ENCODE measurements at places on chromosomes 3 and 15.

DNA sequence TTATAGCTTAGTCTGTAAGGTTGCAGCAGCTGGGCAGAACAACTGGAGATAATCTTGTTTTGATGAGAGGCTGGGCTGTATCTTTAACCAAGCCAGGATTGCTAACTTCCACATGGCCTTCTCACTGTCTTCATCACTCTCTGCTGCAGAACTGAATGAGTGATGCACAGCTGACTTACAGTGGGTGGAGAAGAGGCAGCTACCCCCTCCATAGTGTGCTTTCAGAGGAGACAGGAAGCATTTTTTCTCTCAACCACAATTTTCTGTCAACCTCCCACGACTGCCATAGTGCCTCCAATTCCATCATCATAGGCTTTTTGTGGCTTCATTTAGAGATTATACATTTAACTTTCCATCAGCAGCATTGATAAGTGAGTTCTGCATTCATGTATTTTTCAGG lies 168.2 kb downstream of the CLSTN2 start:
- DNase-seq = no peak

DNA sequence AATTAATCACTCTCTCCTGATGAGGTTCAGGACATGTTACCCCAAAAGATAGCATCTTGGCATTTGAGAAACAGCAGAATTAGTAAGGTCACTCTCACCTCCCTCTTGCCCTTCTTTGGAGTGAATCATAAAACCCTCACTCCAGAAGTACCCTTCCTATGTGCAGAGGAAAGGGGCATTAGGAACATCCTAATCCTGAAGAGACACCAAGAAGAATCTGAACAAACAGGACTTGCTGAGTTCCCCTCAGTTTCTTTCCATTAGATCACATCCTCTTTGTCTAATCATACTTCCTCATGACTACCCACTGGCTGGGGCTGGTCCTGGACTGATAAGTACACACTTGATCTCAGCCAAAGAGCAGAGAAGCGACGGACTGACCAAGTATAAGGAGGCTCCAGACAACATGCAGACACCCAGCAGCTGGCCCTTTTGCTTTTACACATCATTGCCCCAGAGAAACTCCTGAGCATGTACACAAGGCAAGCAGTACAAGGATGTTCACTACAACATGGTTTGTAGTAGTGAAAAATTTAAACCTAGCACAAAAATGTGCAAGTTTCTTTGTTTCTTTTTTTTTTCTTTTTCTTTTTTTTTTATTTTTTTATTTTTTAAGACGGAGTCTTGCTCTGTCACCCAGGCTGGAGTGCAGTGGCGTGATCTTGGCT lies 15.0 kb upstream of the TM6SF1 start:
- DNase-seq = peak; percentile 61

DNA sequence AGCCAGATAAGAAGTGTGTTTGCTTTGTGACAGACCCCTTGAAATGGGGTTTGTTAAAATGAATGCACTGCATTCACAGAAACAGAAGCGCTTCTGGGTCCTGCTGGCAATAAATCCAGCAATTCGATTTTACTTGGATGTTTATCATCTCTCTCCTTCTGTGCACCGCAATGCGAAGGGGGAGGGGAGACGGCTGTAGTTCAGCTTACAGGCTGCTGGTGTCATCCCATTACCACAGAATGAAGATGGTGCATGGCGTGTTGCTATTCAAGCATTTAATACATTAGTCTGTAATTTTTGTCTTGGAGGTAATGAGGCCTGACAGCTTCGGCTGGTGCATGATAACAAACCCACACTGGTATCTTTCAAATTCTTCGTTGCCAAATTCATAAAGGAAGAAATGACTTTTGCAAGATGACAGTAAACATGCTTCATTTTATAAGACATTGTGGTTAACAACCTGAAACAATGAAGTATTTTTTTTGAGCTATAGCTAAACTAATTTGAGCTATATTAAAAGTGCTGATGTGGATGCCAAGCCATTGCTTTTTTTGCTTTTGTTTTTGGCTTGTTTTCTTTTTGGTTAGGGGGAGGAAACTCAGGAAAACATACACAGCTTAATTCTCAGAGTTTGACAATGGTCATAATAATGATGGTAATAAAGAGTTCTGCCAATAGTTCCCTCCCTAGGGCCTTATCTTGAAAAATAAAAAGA lies 418.3 kb downstream of the OTOL1 start:
- DNase-seq = peak; percentile 4

- DNase-seq = no peak
Observed at GRCh38 chr3:157166561-157166960, 6.6 kb upstream of the CCNL1 start.

GRCh38 chr3:18672561-18672960 lies 247.4 kb upstream of the SATB1 start:
- DNase-seq = no peak

- DNase-seq = no peak
Observed at GRCh38 chr3:3744826-3745225, 54.4 kb upstream of the LRRN1 start.

GRCh38 chr3:143419611-143420010 lies 300.0 kb downstream of the CHST2 start:
- no peak for DNase-seq

DNA sequence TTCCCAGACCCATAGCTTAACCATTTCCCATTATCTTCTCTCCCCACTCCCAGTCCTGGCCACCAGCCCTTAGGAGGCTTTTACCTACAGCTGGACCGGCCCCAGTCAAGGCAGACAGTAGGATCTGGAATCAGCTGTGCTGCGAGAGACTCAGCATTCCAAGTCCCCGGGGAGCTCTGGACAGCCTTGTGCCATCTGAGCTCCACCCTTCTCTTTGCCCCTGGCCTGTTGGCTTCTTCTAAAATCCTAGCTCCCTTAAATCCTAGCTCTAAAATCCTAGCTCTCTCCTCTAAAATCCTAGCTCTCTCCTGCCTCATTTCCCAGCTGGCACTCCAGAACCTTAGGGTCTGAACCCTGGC lies 21.3 kb downstream of the MEGF11 start:
- no peak for DNase-seq

- DNase-seq = no peak
Observed at GRCh38 chr3:54123003-54123775, 837 bp downstream of the CACNA2D3 start.

DNA sequence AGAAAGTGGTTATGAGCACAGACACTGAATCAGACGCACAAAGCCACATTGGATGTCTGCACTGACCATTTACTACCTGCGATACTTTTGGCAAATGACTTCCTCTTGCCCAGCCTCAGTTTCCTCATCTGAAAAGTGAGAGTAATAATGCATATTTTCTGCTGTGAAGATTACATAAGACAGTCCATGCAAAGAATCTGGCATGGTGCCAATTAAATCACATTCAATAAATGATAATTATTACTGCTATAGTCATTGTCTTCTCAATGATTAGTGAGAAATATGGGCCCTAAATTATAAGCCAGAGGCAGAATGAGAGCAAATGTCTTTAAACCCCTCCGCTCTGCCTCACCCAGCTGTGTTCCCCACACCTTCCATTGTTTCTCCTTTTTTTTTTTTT lies 16.0 kb upstream of the BCL2L10 start:
- DNase-seq = no peak

- DNase-seq = no peak
Observed at GRCh38 chr3:107216711-107217110, 160.5 kb upstream of the CCDC54 start.

DNA sequence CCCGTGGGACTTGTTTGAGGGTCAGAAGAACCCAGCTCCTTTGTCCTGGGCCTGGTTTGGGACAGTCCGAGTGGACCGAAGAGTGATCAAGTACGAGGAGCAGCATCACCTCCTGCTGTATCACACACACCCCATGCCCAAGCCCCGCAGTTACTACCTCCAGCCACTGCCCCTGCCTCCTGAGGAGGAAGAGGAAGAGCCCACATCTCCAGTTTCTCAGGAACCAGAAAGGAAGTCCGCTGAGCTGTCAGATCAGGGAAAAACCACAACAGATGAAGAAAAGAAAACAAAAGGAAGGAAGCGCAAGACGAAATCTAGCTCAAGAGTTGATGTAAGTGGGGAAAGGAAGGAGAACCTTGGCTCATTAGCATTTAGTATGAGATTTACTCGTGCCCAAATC lies 3.3 kb upstream of the P2RY12 start:
- no peak for DNase-seq

DNA sequence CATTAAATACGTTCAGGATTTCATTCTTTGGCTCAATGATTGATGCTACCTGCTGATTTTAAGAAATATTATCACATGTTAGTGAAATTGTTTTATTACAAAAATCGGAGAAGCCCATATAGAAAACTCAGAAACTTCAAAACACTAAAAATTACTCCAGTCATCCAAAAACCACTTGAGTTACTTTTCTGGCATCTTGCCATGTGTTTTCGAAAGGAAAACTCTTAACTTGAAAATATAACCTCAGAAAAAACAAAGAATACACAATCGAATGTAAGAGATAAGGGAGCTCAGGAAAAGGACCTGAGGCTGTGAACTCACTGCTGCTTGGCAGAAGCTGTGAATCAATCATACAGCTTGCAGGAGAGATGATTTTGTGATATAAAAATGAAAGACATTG lies 151.3 kb upstream of the SLITRK3 start:
- DNase-seq = no peak

GRCh38 chr3:131444180-131444579 lies 58.6 kb downstream of the MRPL3 start:
- no peak for DNase-seq

- DNase-seq = no peak
Observed at GRCh38 chr15:54550954-54551353, 572.7 kb downstream of the UNC13C start.

DNA sequence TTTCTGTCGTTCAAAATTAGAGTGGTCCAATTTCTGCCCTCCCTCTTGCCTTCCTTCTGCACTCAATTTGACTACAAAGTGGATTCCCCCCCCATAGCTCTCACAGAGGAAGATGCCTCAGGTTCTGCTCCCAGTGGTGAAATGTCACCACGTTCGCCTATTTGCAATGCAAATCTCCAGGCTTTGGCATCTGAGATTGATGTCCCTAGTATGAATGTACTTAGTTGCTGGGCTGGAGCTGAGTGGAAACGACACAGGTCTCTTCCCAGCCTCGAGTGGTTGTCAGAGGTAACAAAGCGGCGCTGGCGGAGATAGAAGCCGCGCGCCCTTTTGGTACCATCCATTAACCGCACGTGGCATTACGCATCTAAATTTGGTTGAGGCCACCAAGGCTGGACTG lies 860.1 kb downstream of the MCTP2 start:
- DNase-seq = no peak
